ENCODE measurements at places on chromosomes 12 and 14. TPM values are rescaled to one million over a fixed set of nuclear protein-coding genes. Genes with fewer than 3 reads are reported as not detected.
A peak's percentile ranks its signal among the peaks of the same experiment; 100 is the strongest.

GRCh38 chr12:122184517-122184916, 1.6 kb downstream of the LRRC43 start:
- H3K36me3 ChIP-seq: no peaks in the 10 kb centered on the region
- no peak overlapping the region for H3K27ac ChIP-seq
- H3K27me3 ChIP-seq: no peaks in the 10 kb centered on the region
- H3K4me1 ChIP-seq: peaks cover 5% of the 10 kb centered on the region
- DNase-seq: no peak

KCNH3 gene
- 0.20 TPM for polyA plus RNA-seq

DNA sequence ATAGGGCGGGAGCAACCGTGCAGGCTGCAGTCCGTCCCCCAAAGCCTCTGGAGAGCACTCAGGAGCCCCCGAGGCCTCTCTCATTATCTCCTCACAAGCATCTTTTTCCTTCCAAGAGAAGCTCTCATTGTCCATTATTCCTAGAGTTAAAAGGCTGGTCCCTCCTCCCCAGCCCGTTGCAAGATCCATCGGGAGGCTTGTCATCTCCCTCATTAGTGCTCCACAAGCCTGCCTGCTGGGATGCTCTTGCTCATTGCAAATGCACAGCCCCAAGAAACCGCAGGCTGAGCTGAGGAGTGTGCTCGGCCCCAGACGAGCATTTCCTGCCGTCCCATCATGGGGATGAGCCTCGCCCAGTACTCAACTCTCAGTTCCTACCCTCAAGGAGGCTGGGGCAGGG, 23.3 kb downstream of the NUAK1 start:
- H3K27ac ChIP-seq: no peak overlapping the region
- H3K4me3 ChIP-seq: no peak overlapping the region
- no peaks in the 10 kb centered on the region for H3K36me3 ChIP-seq
- H3K27me3 ChIP-seq: no peaks in the 10 kb centered on the region

DNA sequence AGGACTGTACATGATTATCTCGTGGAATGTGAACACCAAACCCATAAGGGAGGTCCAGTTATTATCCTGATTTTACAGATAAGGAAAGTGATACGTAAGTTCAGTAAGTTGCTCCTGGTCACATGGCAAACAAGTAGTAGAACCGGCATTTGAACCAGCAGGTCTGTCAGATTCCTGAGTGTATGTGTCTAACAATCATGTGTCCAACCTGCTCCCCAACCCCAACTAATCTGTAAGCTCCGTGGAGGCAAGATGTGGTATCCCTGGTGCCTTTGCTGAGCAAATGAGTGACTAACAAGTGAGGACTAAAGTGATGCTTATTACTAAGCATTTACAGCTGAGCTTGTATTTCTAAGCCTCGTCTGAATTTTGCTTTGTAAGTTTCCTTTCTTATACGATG, 65.9 kb downstream of the PTPN21 start:
- no peak overlapping the region for H3K27ac ChIP-seq
- 0 out of 2 replicates have a peak, but pooled peaks cover 2% of the 10 kb centered on the region for H3K4me1 ChIP-seq
- no peak overlapping the region for H3K4me3 ChIP-seq
- no peak for DNase-seq
- H3K27me3 ChIP-seq: no peaks in the 10 kb centered on the region

ENDOU gene
- 0.09 TPM for polyA plus RNA-seq

RTL1 gene
- not detected for polyA plus RNA-seq

DNA sequence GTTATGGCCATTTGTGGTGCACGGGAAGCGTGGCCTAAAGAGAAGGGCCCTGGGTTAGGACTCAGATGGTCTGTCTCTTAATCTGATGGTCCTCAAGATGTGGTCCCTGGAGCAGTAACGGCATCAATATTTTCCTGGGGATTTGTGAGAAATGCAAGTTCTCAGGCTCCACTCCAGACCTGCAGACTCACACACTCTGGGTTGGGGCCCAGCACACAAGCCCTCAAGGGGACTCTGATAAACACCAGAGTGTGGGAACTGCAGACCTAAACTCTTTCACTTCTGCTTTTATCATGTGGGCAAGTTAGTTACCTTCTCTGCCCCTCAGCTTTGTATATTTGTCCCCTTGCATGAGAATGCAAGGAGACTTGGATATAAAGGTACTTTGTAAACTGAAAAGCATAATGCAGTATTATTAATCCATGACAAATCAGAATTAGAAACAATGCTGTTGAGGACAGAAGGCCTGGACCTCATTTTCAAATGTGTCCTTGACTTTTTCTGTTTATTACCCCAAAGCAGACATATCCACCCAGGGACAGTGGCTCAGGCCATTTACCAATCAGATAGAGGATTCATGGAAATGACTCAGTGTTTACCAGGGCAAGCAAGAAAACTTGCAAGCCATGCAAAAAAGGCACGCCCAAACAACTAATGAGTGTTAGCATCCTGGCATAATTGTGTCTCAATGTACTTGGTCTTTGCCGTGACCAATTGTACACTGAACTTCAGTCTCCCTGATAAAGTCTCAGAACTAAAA, 157.0 kb downstream of the ASCL1 start:
- H3K27me3 ChIP-seq: no peaks in the 10 kb centered on the region
- H3K4me3 ChIP-seq: no peak overlapping the region
- H3K27ac ChIP-seq: no peak overlapping the region
- DNase-seq: no peak
- no peaks in the 10 kb centered on the region for H3K36me3 ChIP-seq
- H3K4me1 ChIP-seq: no peaks in the 10 kb centered on the region

COQ6 gene
- 25.7 TPM for polyA plus RNA-seq

DNA sequence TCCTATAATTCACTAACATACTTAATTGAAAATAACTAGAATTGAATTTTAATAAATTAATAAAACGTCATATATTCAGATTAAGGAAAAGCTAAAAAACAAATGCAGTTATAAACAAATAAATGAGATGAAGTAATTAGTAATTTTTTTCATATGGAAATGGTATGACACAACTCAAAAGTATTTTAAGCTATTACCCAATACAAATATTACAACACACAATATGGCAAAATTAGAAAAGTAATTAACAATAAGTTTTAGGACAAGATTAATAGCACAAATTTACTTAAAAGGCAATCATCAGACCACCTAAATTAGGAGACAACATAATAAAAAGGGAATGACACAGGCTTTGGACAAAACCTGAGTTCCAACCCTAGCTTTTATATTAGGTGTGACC, 81.7 kb downstream of the EEA1 start:
- DNase-seq: no peak
- H3K36me3 ChIP-seq: peaks cover 9% of the 10 kb centered on the region
- H3K4me3 ChIP-seq: no peak overlapping the region
- no peaks in the 10 kb centered on the region for H3K27me3 ChIP-seq

- DNase-seq: peak; percentile 39
- no peak overlapping the region for H3K4me3 ChIP-seq
- H3K4me1 ChIP-seq: peaks cover 27% of the 10 kb centered on the region
- peaks cover 16% of the 10 kb centered on the region for H3K36me3 ChIP-seq
These were observed 47.4 kb downstream of the SUSD6 start for GRCh38 chr14:69658664-69659261.

DNA sequence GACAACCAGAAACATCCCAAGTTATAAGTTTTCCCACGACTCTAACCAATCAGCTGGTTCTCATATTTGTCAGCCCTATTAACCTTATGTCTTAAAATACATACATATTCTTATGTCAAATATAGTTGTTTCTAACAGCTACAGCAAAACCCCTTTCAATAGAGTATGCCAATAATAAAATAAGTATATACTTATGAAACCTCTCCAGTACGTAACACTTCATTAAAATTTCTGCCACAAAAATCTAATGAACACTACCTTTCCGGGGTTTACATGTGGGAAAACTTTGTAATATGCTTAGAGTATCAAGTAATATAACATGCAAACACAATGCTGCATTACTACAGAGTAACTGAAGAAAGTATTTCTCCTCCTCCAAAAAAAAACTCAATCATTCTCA, 1.8 kb downstream of the LRP6 start:
- no peak overlapping the region for H3K27ac ChIP-seq
- DNase-seq: no peak
- H3K4me1 ChIP-seq: peaks cover 3% of the 10 kb centered on the region
- peak overlapping the region; percentile 85 for H3K4me3 ChIP-seq

TAS2R10 gene
- 0.07 TPM for polyA plus RNA-seq

- H3K27me3 ChIP-seq: no peaks in the 10 kb centered on the region
- no peaks in the 10 kb centered on the region for H3K36me3 ChIP-seq
- H3K4me1 ChIP-seq: no peaks in the 10 kb centered on the region
- H3K27ac ChIP-seq: no peak overlapping the region
- no peak overlapping the region for H3K4me3 ChIP-seq
These were observed 417.7 kb downstream of the TMEM121 start for GRCh38 chr14:105943973-105944602.

OLR1 gene
- polyA plus RNA-seq: 2.8 TPM

DNA sequence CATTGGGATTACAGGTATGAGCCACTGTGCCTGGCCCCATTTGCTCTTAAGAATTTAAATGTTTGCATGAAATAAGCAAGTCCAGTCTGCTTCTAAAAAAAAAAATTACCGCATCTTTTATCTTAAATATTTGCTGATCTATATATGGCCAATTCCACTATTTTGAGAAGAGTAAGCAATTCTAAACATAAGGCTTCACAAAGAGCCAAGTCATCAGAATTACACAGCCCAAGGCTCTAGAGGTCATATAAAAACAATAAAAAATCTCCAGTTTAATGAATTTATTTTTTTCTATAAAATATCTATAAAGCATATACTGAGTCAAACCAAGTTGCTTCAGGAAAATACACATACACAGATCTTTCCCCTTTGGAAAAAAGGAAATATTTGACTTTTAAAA, 79.0 kb upstream of the CPNE8 start:
- DNase-seq: no peak
- no peak overlapping the region for H3K4me3 ChIP-seq
- no peaks in the 10 kb centered on the region for H3K36me3 ChIP-seq

PAX9 gene
- polyA plus RNA-seq: not detected

DNA sequence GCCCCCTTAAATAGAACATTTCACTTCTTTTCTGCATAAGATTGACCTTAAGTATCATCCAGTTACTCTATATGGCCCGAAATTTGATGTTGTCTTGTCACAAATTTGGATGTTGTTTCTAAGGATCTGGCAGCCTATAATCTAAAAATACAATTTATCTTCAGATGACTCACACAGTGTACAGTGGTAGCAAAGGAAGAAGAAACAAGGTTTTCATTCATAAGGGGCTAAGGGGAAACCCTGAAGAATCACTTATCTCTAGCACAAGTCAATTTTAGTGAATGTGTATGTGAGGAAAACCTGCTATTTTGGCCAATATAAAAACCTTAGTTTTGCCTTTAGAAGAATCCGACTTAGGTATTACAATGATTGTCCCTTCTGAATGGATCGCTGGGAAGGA, 606.3 kb upstream of the LRFN5 start:
- no peaks in the 10 kb centered on the region for H3K27me3 ChIP-seq
- H3K4me1 ChIP-seq: no peaks in the 10 kb centered on the region
- H3K4me3 ChIP-seq: no peak overlapping the region
- no peak overlapping the region for H3K27ac ChIP-seq
- no peak for DNase-seq
- no peaks in the 10 kb centered on the region for H3K36me3 ChIP-seq

DNA sequence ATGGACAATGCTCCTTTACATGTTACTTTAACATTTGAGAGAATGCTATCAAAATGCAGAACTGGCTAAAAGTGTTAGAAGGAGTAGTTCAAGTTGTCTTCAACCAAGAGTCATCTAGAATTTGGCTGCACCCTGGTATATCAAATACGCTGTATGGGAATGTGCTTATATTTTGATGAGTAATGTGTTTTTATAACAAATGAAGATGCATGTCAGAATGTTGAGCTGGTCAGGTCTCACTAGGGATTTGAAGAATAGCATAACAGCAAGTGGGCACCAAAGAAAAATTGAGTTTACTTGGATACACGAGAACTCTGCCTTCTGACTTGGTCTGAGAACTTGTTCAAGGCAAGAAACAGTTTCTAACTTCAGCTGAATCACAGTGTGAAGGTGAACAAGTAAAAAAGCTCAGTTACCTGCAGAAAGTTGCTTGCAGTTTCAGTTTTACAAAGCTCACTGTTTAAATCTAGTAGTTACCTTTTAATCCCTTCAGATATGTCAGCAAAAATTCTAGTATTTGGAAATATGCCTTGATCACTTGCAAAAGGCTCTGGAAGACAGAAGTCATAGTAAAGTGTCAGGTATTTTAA, 82.3 kb downstream of the PDE3A start:
- no peaks in the 10 kb centered on the region for H3K36me3 ChIP-seq
- H3K4me3 ChIP-seq: no peak overlapping the region
- no peak for DNase-seq
- no peak overlapping the region for H3K27ac ChIP-seq

DNA sequence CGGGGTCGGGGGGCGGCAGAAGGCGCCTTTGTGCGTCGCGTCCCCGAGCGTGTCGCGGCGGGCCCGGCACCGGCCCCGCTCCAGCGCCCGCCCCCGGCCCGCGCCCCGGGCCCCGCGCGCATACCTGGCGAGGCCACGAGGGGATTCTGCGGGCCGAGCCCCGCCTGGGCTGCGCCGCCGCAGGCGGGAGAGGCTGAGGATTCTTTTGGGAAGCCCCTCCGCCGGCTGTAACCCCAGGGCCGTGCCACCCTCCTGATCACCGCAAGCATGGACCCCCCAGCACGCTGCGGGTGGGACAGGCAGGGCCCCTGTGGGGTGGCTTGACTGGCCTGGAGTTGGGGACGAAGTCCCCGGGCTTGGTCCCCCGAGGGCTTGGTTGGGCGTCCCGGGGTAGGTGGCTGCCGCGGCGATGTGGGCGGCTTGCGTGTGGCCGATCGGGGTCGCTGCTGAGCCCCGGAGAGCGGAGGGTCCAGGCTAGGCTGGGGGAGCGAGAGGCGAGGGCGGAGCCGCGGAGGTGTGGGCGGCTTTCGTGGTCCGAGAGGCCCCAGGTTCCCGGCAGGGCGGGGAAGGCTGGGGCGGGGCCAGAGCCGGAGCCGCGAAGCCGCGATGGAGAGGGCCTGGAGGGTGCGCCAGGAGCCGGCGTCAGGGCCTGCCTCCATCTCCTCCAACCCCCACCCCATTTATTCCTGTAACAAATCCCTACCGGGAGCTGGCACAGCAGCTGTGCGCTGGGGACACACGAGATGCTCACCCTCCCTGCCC, 28.4 kb upstream of the GPR132 start:
- peaks cover 26% of the 10 kb centered on the region for H3K4me1 ChIP-seq
- no peaks in the 10 kb centered on the region for H3K27me3 ChIP-seq
- H3K36me3 ChIP-seq: no peaks in the 10 kb centered on the region
- H3K27ac ChIP-seq: peak overlapping the region; percentile 80
- DNase-seq: peak; percentile 72
- H3K4me3 ChIP-seq: peak overlapping the region; percentile 90

GRCh38 chr12:66047411-66048021, 83.0 kb downstream of the LLPH start:
- H3K36me3 ChIP-seq: no peaks in the 10 kb centered on the region
- peaks cover 14% of the 10 kb centered on the region for H3K4me1 ChIP-seq
- H3K27ac ChIP-seq: peak overlapping the region; percentile 14
- no peaks in the 10 kb centered on the region for H3K27me3 ChIP-seq

ARMH4 gene
- polyA plus RNA-seq: 4.6 TPM

DNA sequence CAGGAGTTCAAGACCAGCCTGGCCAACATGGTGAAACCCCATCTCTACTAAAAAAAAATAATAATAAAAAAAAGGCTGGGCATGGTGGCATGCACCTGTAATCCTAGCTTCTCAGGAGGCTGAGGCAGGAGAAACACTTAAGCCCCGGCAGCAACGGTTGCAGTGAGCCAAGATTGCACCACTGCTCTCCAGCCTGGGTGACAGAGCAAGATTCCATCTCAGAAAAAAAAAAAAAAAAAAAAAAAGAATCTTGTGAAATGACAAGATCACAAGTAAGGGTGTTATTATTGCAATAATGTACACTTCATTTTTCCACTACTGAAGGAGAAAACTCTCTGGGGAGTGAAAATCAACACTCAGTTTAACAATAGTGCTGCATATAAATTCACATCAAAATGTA, 8.8 kb upstream of the PTGR2 start:
- no peak overlapping the region for H3K4me3 ChIP-seq
- no peaks in the 10 kb centered on the region for H3K27me3 ChIP-seq
- DNase-seq: no peak
- no peaks in the 10 kb centered on the region for H3K36me3 ChIP-seq

All from IMR-90 (cell line).